Activated T-helper 17 cell treated with anti-CD3 and anti-CD28 coated beads, Interleukin-2, amount 50 U/mL, for 72 hours (primary cell): ENCODE measurements at places on chromosomes 7 and 10.

- no peak for ATAC-seq
These were observed 27.5 kb downstream of the PVRIG start for GRCh38 chr7:100247152-100247757.

DNA sequence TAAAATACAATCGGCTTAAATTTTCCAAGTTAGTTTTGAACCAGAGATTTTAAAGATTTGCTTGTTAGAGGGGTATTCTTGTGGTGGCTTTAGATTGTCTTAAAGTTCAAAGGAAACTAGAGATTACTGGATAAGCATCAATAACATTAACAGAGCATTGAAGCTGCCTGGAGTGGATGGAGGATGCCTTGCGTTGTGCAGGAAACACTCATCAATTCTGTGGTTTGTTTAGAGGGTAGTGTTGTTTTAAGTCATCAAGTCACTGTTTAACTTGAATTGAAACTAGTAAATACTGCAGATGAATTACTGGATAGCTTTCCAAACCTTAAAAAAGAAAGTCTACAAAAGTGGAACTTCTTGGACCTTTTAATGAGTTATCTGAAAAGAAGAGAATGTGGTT lies 218.6 kb downstream of the CELF2 start:
- ATAC-seq: peak; percentile 57

DNA sequence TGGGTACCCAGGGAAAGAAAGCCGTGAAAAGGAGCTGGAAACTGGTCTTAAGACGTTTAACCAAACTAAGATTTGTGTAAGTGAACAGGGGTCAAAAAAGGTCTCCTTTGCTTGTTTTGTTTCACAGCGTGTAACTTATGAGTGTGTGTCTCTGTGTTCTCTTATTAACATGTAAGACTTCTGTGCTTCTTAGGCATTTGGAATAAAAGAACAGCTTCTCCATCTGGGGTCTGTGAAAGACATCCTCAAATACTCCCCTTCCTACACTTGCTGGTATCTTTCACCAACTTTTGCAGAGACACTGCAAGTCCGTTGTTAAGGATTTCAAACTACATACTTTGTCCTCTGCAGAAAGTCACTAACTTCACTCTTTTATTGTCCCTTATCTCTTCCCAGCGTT lies 615 bp upstream of the NEUROD6 start:
- ATAC-seq: no peak

DNA sequence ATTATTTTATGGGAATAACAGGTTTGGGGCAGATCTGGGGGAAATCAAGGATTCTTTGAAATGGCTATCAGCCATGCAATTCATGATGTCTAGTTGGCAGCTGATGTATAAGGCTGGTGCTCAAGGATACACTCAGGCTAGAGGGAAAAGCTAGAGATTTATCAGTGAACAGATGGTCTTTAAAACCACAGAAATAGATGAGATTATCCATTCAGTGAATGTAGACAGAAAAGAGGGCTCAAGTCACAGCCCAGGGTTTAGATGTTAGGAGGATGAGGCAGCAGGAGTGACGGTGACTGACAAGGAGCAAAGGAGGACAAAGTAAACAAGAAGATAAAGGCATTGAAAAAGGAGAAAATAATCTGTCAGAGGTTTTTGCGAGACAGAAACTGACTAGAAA lies 238.7 kb downstream of the CDK14 start:
- no peak for ATAC-seq

- ATAC-seq: no peak
These were observed 6.8 kb downstream of the ORAI2 start for GRCh38 chr7:102439963-102440795.

DNA sequence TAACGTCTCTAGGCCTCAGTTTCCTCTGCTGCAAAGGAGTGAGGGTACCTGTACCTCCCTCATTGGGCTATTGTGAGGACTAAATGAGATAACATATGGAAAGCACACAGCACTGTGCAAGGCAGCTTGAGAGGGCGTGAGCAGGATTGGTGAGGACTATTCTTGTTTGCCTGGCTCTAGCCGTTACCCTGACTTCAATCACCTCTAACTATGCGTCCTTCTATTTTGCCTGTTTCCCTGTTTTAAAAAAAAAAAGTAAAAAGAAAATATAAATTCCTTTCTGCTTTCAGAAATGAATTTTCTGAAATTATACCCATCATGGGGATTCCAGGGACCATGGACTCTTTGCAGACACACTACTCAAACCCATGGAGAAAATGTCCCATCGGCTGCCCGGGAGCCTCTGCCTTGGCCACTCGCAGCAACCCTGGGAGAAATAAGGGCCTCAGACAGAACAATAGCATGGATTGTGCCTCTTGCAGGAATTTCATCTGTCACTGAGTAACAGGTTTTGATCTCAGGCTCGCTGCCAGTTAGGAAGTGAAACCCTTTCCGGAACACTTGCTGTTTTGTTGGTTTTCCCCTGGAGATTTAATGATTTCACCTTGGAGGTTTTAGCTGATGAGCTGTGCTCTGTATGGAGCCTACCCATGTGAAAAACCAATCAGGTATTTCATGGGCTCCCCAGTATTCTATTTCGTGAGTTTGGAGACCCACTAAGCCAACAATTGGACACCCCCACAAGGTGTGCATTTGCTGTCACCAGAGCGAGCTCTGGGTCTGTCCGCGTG lies 55.6 kb downstream of the STEAP1B start:
- no peak for ATAC-seq
